Breast epithelium (tissue), 4 donors: ENCODE measurements at places on chromosomes 3 and 15. TPM values are rescaled to one million over a fixed set of nuclear protein-coding genes. Genes with fewer than 3 reads are reported as not detected.

GRCh38 chr3:127717357-127718244 is 44.8 kb downstream of the ABTB1 start:
- no peak for DNase-seq

DNA sequence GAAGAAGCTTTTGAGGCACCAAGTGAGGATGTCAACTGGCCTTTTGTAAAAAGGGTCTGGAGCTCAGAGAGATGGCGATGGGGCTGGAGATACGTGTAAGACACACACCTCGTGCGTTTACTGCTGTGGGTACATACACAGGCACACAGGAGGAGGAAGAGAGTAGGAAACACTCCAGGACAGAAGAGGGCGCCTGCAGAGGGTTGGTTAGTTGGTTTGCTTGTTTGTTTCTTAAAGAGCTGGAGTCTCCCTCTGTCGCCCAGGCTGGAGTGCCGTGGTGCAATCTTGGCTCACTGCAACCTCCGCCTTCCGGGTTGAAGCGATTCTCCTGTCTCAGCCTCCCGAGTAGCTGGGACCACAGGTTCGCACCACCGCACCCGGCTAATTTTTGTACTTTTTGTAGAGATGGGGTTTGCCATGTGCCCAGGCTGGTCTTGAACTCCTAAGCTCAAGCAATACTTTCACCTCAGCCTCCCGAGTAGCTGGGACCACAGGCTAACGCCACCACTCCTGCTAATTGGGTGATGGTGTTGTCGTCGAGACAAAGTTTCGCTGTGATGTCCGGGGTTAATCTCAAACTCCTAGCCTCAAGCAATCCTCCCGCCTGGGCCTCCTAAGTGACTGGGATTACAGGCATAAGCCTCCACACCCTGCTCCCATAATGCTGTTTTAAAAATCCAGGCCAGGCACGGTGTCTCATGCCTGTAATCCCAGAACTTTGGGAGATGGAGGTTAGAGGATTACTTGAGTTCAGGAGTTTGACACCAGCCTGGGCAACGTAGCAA is 1.3 kb upstream of the PRR20G start:
- DNase-seq = no peak

- no peak for DNase-seq
These were observed 40.4 kb downstream of the TM2D3 start for GRCh38 chr15:101611580-101612299.

DNA sequence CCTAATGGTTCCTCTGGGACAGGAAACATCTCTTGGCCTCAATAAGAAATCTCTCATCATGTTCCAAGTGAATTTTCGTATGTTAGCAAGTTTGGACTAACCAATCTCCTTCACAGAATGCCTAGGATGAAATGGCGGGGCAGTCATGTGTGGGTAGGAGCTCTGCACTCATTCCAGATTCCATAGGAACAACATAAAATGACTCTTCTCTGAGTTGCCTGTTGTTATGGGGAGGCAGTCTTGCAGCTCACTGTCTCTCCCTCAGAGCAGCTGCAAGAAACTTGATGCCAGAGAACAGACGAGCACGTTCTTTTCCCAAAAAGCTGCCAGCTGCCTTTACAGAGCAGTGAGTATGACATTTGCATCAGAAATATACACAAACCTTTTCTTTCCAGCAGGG is 34.1 kb downstream of the SPATA12 start:
- DNase-seq = no peak

PIK3CB gene
- total RNA-seq = 30.5 TPM

TJP1 gene
- total RNA-seq = 92.8 TPM
